ENCODE measurements at places on chromosomes 2 and 18. TPM values are rescaled to one million over a fixed set of nuclear protein-coding genes. Genes with fewer than 3 reads are reported as not detected.

The MAP3K19 gene
- total RNA-seq = not detected

The DSG2 gene
- 0.33 TPM for total RNA-seq

The NT5C1B gene
- not detected for total RNA-seq

GRCh38 chr2:69372767-69373166 is 14.3 kb downstream of the GFPT1 start:
- H3K36me3 ChIP-seq = peaks cover 35% of the 10 kb centered on the region
- no peak overlapping the region for H3K27ac ChIP-seq
- DNase-seq = no peak
- H3K4me3 ChIP-seq = no peak overlapping the region
- peaks cover 11% of the 10 kb centered on the region for H3K4me1 ChIP-seq

DNA sequence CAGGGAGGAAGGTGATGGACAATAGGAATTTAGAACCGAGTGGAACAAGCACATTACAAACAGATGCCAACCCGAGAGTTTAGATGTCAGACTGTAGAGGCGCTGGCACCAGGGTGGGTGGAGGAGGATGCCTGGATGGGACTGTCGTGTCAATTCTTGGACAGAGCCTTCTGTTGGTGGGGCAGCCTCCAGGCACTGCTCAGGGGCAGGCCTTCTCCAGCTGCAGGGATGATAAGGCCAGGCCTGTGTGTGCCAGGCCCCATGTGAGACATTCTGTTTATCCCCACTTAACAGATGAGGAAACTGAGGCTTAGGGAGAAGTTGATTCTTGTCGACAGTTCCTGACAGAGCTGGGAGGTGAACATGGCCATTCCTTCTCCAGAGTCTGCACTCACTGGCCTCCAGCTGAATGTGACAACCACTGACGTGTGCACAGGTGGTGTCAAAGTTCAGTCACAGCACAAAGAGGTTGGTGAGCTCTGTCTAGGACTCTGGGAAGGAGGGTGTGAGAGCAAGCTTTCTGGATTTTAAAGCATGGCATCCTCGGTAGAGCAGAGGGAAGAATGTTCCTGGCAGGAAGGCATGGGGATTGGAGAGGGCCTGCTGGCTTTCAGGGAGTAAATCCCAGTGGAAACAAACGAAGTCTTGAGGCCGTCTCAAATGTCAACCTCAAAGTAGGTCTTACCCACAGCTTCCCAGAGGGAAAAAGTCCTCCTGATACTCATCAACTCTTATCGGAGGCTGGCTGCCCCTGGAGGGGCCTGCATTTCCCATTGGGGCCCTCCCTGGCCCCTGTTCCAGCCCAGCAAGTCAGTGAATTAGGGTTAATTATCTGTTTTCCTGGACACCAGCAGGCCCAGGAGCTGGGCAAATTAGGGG is 52.4 kb downstream of the GLI2 start:
- no peak for DNase-seq
- H3K36me3 ChIP-seq = no peaks in the 10 kb centered on the region
- peaks cover 4% of the 10 kb centered on the region for H3K4me1 ChIP-seq
- H3K27me3 ChIP-seq = peaks cover 2% of the 10 kb centered on the region

- H3K4me3 ChIP-seq = no peak overlapping the region
- no peaks in the 10 kb centered on the region for H3K4me1 ChIP-seq
- no peak overlapping the region for H3K27ac ChIP-seq
- no peak for DNase-seq
- H3K36me3 ChIP-seq = no peaks in the 10 kb centered on the region
Observed at GRCh38 chr18:34807106-34807796, 97.2 kb downstream of the DTNA start.

GRCh38 chr2:60234274-60234986 is 319.0 kb downstream of the BCL11A start:
- peak; percentile 36 for DNase-seq
- no peaks in the 10 kb centered on the region for H3K4me1 ChIP-seq
- H3K36me3 ChIP-seq = no peaks in the 10 kb centered on the region
- H3K27ac ChIP-seq = no peak overlapping the region
- no peak overlapping the region for H3K4me3 ChIP-seq

DNA sequence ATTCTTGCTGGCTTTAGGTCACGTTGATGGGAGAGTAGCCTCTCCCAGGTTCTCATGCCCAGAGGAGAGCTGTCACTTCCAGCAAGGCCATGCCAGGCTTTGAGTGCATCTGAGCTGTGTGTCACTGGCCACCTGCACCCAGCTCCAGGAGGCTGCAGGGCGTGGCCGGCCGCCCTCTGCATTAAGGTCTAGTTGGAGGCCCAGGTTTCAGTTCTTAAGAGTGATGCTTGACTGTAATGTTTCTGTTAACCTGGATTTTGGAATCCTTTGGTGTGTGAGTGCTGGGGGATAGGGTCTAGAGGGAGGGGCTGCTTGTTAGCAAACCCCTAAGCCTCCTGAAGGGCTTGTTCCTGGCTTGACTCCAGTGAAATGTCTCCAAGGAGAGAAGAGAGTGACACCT is 140.1 kb downstream of the ACOXL start:
- H3K27me3 ChIP-seq = peaks cover 21% of the 10 kb centered on the region
- peak overlapping the region; percentile 73 for H3K27ac ChIP-seq
- no peaks in the 10 kb centered on the region for H3K36me3 ChIP-seq

DNA sequence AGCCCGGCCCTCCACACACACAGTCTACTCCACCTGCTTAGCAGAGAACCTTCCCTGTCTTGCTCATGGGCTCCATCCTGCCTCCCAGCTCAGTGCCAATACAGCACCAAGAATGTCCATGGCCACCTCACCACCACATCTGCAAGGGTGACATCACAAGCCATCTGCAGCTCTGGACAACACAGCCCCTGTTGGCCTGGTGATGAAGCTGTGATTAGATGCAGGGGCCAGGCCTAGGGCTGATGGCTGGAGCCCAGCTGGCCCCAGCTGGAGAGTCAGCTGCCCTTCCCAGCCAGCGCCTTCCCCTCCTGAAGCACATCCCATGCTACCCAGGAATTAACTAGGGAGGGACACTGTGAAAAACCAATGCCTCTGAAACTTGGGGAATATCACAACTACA is 91.1 kb downstream of the TTC32 start:
- H3K27me3 ChIP-seq = peaks cover 2% of the 10 kb centered on the region
- H3K36me3 ChIP-seq = no peaks in the 10 kb centered on the region

DNA sequence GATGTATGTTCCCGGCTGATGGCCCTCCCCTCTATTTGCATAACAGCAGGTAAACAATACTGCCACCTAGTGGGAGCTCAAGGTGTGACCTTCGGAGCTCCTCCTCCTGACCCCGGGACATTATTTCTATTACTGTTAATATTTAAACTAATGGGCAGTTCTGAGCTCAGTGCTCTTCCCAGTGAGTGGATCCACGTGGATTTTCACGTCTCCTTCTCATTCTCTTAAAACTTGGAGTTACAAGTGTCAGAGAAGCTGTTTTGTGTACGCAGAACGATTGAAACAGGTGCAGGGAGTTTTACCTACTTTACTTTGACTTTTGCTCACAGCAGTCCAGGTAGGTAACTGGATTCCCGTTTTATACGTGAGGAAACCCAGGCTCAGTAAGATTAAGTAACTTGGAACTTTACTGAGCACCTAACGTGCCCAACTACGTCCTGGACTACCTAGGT is 127.3 kb downstream of the PRKCE start:
- DNase-seq = peak; percentile 89
- H3K4me1 ChIP-seq = peaks cover 13% of the 10 kb centered on the region
- H3K4me3 ChIP-seq = no peak overlapping the region

GRCh38 chr2:191169456-191170300 is 18.9 kb upstream of the STAT4 start:
- H3K36me3 ChIP-seq = no peaks in the 10 kb centered on the region
- no peak overlapping the region for H3K27ac ChIP-seq
- no peak for DNase-seq
- H3K4me1 ChIP-seq = peaks cover 56% of the 10 kb centered on the region
- no peaks in the 10 kb centered on the region for H3K27me3 ChIP-seq

DNA sequence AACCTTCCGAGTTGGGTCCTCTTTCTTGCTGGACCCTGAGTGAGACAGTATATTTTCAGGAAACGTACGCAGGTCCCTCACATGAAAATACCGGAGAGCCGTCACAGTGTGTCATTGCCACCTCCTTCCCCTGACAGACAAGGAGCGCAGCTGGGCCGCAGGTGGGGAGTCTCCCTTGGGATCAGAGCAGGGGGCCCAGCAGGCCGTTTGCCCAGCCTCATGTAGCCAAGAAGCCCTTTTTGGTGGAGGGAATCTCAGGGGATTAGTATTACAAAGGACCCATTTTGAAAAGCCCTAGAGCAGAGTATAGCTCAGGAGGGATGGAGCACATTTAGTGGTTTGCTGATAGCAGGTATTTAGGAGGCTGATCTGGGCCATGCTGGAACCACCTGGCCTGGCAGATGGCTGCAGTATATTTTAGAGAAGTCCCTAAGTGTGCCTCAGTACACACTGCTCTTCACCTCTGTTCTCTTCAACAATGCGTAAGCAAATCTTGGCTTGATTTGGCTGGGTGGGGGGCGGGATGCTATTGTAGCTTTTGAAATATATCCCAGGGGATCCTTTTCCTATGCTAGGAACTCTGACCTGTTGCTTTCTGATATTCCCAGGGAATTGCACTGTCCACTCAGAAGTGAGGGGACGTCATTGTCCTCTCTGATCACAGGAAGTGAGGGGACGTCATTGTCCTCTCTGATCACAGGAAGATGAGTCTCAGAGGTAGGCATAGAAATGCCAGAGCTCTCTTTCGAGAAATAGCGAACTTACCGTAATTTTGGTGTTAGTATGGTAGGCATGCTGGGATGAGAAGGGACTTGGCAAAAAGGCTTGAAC is 171.9 kb downstream of the HRH4 start:
- no peak overlapping the region for H3K27ac ChIP-seq
- no peak for DNase-seq
- no peaks in the 10 kb centered on the region for H3K27me3 ChIP-seq
- no peak overlapping the region for H3K4me3 ChIP-seq
